ENCODE measurements at places on chromosomes 1 and 21.

- DNase-seq, result no peak
Observed at GRCh38 chr1:41631971-41632370, 147.5 kb upstream of the EDN2 start.

DNA sequence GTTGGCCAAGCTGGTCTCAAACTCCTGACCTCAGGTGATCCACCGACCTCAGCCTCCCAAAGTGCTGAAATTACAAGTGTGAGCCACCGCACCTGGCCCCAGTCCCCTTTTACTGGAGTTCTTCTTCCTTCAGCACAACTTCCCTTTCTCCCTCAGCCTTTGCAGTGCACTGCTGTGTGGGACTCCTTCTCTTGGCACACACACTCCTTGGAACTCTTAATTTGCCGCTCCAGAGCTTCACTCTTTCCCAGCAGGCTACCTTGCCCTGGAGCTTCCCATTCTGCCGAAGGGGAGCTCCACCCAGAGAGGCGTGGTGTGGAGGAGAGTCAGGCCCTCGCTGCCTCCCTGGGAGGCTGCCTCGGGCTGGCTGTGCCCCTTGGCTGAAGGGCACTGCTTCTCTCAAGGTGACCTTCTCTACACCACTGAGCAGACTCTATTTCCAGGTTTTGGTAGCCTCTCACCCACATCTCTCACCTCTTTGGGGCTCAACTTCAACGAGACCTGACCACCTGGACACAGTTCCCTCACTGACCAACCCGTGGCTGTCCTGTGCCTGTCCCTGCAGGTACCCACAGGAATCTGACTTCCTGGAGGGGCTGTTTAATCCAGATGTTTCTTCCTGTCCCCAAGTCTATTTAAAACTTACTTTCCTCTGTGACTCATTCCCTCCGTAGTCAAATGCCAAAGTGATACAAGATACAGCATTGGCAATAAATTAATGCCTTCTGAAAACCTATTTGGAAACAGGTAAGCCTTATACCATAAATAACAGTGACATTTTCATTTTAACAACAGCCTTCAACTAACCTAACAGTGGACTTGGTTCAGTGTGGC, 227.3 kb upstream of the KIAA0040 start:
- DNase-seq, result no peak

- no peak for DNase-seq
Observed at GRCh38 chr21:37159053-37159776, 86.2 kb downstream of the TTC3 start.

DNA sequence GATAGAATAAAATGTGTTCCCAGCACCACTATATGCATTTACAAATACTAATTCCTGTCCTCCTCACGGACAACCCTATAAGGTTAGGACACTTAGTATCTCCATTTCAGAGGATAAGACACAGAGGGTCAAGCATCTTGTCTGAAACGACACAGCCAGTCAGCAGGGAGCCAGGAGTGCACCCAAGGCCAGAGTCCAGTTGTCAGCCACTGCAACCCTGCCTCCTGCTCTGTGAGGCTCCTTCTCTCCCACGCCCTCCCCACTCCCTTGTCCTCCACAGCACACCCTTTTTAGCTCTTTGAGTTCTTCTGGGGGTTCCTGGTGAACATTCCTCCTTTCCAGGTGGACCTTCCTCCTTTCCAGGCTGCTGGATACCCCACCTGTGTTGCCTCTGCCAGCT, 119.0 kb upstream of the TNR start:
- DNase-seq, result no peak

DNA sequence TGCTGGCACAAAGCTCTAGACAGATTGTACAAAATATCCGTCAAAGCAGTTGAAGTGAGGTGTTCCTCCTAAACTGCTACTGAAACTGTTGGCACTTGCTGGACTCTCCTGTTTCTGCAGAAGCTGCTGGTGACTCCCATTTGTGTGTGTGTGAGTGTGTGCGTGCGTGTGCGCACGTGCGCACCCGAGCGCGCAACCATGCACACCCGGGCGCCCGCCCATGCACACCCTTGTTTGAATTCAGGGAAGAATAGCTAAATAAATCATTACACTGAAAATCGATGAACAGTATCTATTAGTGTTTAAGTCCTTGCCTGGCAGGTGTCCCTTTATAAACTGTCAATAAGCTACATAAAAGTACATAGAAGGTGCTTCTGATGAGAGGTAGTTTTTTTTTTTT, 156.4 kb upstream of the B3GALT2 start:
- no peak for DNase-seq

DNA sequence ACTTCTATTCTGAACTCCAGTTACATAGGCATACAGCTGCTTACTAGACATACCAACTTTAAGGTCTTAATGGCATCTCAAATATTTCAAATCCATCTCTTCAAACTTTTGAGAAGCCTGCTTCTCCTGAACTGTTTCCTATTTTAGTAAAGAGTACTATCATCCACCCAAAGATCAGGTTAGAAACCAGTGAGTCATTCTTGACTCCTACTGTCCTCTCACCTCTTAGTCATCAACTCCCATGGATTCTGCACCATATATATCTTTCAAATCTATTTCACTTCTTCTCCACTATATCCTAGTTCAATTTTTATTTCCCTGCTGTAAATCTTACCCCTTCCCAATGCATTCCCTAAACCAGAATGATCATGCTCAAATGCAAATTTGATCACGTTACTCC, 18.1 kb upstream of the BEND5 start:
- no peak for DNase-seq

DNA sequence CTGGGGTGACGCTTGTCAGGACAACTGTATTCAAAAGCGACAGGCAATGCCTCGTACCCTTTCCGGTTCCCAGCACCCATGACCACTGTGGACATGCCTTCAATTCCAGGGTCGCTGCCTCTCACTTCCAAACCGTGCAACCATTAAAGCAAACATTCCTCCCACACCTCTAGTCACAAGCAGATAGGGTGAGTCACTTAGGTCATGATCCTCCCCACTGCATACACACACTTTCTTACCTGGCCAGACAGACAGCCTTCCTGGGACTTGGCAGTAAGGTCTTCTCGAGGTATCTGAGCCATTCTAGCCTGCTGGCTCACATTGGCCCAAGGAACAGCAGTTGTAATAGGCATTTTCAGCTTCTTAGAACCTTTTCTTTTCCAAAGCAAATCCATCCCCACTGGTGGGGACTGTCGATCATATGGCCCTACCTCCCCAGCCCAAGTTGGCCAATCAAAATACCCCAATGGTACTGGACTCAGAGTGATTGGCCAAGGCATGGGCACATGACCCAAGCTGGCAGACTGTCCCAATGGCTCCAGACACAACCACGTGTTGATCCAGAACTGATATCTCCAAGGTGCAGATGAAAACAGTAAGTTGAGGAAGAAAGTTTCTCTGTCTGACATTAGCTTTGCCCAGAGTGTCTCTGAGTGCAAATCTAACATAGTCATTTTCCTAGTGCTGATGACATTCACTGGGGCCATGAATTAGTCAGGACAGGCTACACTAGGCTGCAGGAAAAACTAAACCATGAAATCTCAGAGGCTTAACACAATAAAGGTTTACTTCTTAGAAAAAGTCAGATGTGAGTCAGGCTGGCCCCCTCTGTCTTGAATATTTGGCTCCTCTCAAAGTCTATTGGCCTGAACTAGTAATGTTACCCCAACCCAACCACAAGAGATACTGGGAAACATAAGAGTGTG, 113.8 kb downstream of the RRAGC start:
- no peak for DNase-seq

DNA sequence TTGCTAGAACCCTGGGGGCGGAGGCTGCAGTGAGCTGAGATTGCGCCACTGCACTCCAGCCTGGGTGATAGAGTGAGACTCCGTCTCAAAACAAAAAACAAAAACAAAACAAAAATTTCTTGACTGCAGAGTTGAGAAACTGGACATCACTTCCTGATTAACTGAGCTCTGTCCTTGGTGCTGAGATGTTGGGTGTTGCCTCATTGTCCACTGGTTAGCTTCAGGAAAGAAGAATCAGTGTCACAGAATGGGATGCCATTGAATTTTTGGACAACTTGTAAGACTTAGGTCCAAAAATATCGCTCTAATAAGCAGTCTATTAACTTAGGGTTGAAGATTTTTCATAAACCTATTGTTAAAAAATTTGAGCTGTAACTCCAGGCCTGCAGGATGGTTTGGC, 23.8 kb upstream of the KCNA10 start:
- DNase-seq, result no peak

- DNase-seq, result no peak
Observed at GRCh38 chr1:99919220-99919619, 50.6 kb upstream of the SLC35A3 start.

GRCh38 chr1:192491804-192492554, 83.6 kb upstream of the RGS1 start:
- DNase-seq, result no peak

DNA sequence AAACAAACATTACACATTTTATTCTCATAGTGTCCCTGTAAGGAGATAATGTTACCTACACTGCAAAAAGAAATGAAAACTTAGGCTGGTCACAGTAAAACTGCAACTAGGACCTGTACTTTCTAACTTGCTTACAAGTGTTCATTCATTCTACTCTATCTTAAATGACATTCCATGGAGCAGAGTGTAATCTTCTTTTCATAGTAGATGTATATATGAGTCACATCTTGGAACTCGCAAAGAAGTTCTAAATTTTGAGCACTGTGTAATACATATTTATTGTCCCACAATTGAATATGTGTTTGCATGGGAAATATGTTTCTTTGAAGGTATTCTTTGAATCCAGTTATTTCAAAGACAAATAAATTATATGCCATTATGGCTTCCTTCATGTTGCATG, 1258.5 kb upstream of the ADGRL2 start:
- DNase-seq, result no peak

DNA sequence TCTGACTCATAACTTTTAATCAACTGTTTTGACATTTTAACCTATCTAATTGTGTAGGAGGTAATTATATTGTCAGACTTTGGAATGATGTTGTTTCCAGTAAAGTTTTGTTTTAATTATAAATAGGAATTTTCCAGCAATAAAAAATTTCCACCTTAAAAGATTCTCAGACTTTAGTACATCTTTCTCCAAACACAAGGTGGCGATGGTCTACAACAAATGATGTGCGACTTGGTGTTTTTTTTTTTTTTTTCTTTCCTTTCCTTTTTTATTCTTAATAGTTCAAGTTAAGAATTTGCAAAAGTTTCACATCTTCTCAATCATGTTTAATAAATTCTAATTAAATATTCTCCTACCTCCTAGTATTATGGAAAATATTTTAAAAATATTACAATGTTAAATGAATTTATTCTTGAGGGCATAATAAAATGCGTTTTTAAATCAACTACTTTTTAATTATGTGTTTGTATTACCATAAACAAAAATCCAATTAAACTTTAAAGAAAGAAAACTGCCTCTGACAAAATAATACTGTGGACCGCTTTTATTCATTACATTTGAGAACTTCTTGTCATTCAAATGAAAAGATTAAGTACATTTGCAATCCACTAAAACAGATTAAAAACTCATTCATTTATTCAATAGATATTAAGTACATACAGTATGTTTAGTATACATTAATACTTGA, 4.4 kb upstream of the ADAMTS1 start:
- no peak for DNase-seq

DNA sequence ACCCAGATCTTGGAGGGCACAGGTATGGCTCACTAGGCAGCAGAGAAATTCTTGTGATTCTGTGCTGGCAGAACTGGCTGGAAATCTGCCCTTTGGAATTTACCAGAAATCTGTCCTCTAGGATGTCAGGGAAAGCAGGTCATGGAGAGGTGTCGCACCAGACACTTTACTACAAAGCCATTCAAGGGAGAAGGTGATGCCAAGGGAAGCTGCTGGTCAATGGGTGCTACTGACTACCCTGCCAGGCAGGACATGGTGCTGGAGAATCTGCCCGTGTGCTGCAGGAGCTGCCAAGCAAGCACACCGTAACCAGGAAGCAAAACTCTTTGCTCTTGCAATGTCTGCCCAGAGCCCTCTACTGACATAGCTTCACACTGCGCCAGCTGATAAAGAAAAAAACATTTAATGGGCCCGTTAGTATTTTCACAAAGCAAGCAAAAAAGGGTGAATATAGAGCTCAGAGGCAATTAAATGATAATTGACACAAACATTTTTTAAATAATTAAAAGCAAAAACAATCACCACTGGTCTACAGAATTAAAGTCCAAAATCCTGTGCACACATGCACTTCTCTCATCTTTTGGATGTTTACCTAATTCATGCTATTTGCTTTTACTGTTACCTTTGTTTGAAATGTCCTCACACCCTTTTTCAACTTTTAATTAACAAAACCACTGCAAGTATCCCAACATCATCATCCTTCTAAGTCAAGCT, 7.2 kb upstream of the FBXO28 start:
- DNase-seq, result no peak

GRCh38 chr1:18781031-18781430, 78.4 kb downstream of the TAS1R2 start:
- no peak for DNase-seq

- no peak for DNase-seq
Observed at GRCh38 chr1:6149597-6149996, 30.5 kb downstream of the CHD5 start.

DNA sequence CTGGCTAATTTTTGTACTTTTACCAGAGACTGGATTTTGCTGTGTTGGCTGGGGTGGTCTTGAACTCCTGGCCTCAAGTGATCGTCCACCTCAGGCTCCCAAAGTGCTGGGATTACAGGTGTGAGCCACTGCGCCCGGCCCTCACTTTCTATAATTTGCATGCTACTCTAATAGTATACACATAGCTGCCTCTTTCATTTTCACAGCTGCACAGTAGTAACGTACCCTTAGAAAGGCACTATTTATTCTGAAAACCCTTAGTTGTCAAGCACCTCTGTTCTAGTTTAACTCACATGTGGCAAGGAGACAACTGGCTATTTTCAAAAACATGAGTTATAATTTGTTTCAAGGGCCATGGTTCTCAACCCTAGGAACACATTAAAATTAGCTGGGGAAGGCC, 17.2 kb downstream of the TPM3 start:
- no peak for DNase-seq

DNA sequence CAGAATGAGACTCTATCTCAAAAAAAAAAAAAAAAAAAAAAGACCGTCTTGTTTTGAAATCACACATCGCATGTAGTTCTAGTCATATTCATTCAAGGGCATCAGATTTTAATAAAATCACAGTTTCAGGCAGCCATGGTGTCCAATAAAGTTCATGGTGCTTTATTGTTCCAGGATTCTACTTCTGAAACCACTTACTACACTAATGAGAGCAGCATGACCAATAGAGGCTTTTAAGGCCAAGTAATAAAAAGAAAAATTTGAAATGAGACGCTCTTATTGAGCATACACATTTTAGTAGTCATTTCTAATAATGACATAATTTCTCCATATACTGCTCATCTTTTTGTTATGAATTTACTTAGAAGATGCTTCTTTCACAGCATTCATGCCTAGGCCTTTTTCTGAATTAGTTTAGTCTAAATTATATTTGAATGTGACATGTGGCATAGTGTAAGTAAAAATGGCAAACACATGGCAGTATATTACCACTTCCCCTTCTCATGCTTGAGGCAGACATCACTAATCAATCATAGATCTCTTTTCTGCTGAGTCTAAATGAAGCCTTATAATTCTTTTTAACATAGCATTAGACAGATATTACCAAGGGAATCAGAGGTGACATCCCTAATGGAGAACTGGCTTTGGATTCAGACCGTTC, 18.5 kb downstream of the NTMT2 start:
- DNase-seq, result no peak

Measured in NCI-H187 (cell line).